ENCODE measurements at places on chromosomes 7 and 10.
A peak's percentile ranks its signal among the peaks of the same experiment; 100 is the strongest.

GRCh38 chr10:30433306-30433729, 666 bp upstream of the MAP3K8 start:
- DNase-seq: peak; percentile 93

- DNase-seq: no peak
These were observed 135.9 kb downstream of the ABCA13 start for GRCh38 chr7:48307041-48307714.

- no peak for DNase-seq
These were observed 229.8 kb downstream of the DNAJB6 start for GRCh38 chr7:157566631-157567006.

DNA sequence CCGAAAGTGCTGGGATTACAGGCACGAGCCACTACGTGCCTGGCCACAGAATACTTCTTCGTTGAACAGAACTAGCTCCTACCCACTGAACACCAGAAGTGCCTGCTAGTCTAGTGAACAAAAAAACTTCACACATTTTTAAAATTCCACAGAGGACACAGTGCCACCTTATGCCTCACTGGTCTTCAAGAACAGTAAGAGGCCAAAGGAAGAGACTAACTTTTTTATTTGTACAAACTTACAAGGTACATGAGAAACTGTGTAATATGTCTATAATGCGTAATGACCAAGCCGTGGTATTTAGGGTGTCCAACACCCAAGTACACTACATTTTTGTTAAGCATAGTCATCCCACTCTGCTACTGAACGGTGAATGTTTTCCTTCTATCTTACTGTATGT, 144.4 kb upstream of the PTER start:
- DNase-seq: no peak

- DNase-seq: no peak
These were observed 38.8 kb upstream of the GRB10 start for GRCh38 chr7:50821457-50822008.

- no peak for DNase-seq
These were observed 77.8 kb upstream of the FAM133B start for GRCh38 chr7:92667816-92668535.

DNA sequence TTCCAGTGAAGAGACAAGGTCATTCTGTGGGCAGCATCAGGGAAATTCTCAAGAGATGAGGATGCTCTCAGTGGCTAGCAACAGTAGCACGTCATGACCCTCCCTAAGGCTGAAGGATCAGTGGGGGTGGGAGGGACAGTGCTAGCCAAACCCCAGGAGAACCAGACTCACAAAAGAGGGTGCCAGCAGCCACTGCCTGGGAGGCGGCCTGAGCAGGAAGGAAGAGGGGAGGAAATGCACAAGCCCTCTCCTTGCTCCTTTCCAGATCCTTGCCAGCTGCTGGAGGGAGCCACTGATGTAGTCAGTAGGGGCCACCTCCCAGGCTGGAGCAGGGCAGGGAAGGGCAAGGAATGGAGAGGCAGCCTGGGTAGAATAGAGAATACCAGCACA, 302.7 kb downstream of the RPS24 start:
- DNase-seq: peak; percentile 62

GRCh38 chr7:157518514-157519175, 181.8 kb downstream of the DNAJB6 start:
- DNase-seq: no peak

DNA sequence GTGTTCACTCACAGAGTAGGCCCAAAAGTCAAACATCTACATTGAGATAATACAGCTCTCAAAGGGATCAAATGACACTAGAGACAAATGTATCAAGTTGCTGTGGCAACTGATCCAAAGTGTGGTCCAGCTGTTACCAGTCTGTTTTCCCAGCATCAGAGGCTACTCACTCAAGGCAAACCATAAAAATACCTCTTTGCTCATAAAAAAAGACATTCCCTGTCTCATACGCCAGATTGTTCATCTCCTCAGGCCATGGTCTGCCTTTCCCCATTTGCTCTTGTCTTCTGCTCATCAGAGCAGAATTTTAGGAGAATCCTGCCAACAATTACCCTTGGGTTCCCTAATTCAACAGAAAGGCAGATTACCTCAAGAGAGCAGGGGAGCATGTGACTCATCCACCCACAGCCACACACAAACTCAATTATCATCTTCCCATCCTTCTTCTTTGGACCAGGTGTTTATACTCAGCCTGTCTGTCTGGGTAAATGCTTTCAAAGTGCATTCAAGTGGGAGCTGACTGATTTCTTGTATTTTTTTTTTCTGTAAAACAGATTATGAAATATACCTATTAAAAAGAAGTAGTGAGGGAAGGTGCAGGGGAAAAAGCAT, 226.5 kb upstream of the HPS1 start:
- no peak for DNase-seq

DNA sequence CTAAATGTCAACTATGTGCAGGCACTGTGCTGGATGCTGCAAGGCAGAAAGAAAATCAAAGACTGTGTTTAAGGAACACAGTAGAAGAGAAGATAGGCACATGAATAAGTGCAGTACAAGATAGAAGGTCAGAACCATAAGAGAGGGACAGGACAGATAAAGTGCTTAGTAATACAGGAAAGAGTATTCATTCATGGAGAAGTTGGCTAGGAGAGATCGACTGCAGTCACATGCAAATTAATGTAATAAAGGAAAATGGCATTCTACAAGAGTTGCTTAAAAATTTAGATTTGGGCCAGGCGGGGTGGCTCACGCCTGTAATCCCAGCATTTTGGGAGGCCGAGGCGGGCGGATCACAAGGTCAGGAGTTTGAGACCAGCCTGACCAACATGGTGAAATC, 24.8 kb downstream of the KIF5B start:
- no peak for DNase-seq

DNA sequence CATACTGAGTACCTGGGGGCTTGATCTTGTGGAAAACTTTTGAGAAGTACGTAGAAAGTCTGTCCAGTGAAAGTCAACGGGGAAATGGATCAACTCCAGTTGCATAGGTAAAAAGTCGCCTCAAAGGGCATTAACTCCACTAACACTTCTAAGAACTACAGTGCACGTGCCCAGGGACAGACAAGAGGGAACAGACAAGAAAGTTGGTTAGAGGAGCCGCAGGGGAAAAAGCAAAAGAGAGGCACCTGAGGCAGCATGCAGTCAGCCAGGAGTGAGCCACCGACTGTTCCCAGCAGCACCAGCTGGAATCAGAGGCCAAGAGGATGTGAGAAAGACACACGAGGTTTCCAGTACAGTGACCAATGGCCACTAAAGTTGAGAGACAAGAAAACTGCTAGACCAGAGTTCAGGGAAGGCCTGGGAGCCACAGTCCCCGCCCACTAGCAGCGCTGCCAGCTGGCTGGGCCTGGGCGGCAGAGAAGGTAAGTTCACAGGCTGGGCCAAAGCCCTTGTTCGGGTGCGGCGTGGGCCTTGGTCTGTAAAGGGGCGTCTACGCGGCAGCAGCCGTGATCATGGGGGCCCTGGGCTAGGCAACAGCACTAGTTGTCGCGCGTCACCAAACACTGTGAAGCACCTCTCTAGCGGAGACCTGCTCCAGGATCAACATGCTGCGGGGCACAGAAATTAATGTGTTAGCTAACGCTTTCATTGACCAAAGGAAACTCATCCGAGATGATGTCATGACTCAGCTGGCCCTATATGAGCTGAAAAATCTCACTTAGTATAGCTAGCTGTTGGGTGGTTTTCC, 14.0 kb downstream of the ITGB1 start:
- no peak for DNase-seq

All from ascending aorta (tissue), 2 donors.